NT2/D1 (cell line): ENCODE measurements at places on chromosomes 2 and 18.
A peak's percentile ranks its signal among the peaks of the same experiment; 100 is the strongest.

- no peak for DNase-seq
Observed at GRCh38 chr2:239264838-239265651, 135.8 kb downstream of the HDAC4 start.

- DNase-seq: no peak
Observed at GRCh38 chr18:58218117-58218516, 174.1 kb downstream of the NEDD4L start.

DNA sequence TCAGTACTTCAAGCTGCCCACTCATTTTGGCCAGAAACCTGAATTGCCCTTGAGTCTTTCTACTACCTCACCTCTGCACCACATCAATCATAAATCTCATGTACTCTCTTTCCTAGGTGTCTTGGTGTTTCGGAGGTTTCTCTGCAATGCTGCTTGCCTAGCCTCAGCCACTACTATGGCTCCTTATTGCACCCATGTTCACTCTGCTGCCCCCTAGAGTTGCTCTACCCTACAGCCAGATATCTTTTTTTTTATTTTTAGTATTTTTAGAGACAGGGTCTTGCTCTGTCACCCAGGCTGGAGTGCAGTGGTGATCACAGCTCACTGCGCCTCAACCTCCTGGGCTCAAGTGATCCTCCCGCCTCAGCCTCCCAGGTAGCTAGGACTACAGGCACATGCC is 413.0 kb downstream of the PTPRM start:
- peak; percentile 11 for DNase-seq

DNA sequence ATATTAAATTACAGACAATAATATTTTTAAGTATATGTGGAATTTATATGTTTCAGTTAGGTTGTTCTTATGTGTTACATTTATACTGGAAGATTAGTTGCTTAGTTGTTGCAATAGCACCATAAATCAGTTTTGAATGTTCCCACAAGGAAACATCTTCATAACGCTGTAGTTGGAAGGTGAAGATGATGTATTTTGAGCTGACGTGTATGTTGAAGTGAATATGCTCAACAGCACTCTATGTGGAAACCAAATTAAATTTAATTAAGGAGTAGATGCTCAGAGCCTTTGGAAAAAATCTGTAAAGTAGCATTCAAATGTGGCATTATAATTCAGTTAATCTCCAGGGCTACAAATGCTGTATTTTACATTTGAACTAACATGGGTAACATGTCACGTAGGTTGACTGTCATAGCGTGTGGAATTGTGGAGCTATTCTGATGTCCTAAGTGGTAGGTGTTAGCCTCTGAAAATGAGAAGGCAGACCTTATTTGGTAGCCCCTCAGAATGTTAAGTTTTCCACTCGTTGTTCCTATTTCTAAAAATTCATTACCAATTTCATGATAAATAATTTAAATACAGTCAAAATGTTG is 88.5 kb downstream of the MEIS1 start:
- no peak for DNase-seq

GRCh38 chr2:133774654-133775015 is 206.4 kb upstream of the NCKAP5 start:
- DNase-seq: no peak

DNA sequence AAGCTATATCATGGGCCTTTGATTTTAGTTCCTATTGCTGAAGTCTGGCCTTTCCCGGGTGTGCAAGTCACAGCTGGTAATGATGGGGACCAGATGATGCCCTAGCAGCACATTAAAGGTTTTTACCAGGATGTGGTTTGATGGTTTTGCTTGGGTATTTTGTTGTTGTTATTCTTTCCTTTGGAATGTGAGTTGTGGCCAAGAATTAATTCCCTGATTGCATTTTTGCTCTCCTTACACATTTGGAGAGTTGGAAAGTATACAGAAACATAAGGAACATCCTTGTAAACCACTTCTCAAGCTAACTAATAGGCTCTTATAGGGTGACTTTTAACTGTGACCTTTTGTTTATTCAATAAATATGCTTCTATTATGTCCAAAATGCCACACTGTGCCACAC is 154.1 kb upstream of the MMADHC start:
- DNase-seq: no peak

GRCh38 chr2:112906276-112906675 is 4.7 kb upstream of the IL37 start:
- no peak for DNase-seq
